CMK (cell line): ENCODE measurements at places on chromosomes 5 and 9.

GRCh38 chr9:134318481-134318891 is 7.8 kb upstream of the RXRA start:
- DNase-seq = no peak

- no peak for DNase-seq
Measured at GRCh38 chr5:136210259-136210658, 17.3 kb upstream of the SMIM32 start.

GRCh38 chr5:136538534-136538933 is 173.2 kb upstream of the TRPC7 start:
- DNase-seq = no peak

DNA sequence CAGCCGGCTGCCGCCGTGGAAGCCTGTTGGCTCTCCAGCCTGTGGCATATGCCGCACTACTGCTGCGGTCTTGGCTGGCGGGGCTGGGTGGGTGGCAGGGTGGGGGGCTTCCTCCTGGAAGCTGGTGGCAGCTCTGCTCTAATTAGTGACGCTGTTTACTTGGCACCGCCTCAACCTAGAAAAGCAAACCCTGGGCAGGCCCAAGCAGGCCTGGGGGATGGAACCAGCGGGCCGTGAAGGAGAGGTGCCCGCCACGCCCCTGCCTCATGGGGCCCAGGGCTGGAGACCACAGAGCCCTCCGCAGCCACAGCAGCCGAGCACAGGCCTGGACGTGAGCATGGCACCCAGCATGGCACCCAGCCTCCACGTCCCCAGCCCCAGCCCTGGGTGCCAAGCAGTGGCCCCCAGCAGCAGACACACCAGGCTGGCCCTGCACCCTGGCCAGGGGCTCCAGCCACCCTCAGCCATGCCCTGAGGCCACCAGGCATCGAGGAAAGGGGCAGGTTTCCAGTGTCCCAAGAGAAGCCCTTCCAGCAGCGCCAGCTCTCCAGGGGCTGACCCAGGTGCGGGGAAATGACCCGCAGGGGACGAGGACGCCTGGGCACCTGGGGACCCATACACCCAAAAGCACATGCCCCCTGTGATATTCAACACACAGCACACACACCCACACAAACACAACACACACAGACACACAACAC is 5.4 kb upstream of the CCDC187 start:
- DNase-seq = no peak

DNA sequence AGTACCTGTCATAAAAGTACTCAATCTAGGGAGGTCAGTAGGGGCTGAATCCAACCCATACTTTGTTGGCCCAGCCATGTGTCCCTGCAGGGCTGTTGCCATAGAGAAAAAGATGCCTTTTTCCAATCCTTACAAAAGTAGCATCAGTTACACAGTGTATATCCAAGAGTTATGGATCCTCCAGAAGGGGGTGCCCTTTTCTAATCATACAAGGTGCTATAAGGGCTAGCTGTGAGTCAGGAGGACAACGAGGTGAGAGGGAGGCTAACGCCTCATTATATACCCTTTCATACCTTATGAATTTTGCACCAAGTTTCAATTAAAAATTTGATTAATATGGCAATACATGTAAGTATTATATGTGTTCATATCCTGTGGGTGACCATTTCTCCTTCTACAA is 4.8 kb downstream of the KIAA0825 start:
- no peak for DNase-seq

GRCh38 chr9:4262735-4263141 is 37.1 kb downstream of the GLIS3 start:
- DNase-seq = no peak

DNA sequence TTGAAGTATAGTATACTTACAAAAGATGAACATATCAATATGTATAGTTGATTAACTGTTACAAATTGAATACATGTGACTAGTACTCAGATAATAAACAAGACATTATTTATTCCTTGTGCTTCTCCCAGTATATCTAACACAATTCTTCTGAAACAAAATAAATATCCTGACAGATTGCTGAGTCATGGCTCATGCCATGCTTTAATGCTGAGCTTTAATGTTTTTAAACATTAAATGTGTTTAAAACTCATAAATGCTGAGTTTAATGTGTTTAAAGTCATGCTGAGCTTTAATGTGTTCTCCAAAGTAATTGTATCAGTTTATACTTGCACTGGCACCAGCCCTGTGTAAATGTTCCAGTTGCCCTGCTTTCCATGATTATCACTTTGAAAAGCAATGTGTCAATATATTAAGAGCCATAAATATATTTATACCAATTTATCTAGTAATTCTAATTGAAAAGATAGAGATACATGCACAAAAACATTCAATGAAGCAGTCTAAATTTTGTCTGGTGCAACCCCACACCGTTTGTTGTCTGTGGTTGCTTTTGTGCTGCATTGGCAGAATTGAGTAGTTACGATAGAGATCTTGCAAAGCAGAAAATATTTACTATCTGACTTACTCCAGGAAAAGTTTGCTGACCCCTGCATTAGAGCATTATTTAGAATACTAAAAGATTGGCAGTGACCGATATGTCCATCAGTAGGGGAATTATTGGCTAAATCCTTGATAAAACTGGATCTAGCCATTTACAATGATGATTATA is 15.7 kb downstream of the KIAA1958 start:
- no peak for DNase-seq

- DNase-seq = no peak
Measured at GRCh38 chr5:102700120-102700831, 54.8 kb upstream of the PAM start.

DNA sequence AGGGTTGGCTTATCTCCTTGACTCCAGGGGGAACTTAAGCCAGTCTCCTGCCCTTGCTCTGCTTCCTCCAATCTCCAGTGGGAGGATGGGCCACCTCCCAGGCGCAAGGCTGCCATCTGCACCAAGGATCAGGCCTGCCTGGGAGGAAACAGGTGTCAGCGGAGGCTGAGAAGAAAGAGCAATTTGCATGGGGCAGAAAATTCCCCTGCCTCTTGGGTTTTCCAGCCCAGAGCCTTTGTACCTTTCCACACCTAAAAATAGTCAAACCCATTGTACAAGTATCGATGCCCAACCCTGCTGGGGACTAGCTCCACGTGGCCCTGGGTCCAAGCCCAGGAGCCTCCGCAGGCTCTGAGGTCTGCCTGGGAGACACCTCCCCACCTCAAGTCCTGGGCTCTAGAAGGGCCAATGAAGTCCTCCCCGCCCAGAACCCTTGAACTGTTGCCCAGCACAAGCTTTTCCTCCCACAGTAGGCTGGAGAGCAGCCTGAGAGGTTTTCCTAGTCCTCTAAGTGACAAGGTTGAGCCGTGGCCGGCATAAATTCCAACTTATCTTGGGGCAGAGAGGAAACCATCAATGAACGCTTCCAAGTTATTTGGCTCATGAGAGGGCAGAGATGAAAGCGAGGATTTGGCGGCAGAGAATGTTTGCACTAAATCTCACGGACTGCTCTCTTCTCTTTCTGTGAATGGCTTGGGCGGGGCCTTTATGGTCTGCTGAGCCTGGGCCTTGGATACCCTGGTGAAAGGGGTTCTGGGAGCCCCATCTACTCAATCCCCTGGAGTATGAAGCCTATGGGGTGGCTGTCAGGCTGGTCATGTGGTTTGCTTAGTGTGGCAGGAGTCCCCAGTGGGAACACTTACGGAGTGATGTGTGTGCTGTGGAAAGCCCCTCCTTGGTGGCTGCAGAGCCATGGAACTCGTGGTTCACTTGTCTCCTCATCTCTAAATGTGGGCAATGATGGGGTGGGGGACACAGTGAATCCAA is 15.6 kb downstream of the JADE2 start:
- no peak for DNase-seq

DNA sequence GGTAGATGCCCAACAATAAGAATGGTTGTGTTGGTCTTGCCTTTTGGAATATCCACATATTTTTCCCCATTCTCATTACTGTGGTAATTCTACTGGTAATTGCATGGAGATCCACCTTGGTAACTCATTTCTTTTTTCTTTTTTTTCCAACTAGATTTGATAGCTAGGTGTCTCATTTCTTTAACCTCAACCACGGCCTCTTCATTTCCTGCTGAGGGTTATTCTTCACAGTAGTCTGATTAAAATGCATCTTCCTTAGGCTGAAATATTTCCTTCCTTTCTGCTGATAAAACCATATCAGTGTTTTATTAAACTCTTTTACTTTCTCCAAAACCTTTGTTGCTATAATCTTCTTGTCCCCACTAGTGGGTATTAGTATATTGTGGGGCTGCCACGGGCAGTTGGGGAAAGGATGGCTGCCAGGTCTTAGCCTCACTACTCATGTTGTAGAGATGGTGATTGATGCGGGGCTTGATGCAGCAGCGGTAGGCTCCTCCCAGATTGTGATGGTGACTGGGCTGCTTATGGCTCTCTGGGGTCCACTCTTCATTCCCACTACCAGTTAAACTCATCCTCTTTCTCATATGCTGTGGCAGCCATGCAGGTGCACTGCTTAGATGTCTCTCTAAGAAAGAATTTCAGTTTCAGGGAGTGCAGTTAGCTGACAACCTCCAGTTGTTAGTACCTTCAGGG is 35.9 kb downstream of the KIF2A start:
- no peak for DNase-seq

GRCh38 chr9:85501456-85501855 is 240.3 kb downstream of the AGTPBP1 start:
- no peak for DNase-seq

DNA sequence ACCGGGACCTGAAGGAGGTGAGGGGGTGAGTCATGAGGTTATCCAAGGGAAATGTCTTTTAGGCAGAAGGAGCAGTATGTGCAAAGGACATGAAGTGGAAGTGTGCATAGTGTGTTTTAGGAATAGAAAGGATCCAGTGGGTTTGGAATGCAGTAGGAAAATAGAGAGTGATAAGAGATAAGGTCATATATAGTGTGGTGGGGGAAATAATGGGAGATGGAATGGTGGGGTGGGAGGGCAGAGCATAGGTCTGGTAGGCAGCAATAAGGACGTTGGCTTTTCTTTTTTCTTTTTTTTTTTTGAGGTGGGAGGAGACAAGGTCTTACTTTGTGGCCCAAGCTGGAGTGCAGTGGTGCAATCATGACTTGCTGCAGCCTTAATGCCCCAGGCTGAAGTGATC is 17.8 kb downstream of the SNX24 start:
- no peak for DNase-seq

DNA sequence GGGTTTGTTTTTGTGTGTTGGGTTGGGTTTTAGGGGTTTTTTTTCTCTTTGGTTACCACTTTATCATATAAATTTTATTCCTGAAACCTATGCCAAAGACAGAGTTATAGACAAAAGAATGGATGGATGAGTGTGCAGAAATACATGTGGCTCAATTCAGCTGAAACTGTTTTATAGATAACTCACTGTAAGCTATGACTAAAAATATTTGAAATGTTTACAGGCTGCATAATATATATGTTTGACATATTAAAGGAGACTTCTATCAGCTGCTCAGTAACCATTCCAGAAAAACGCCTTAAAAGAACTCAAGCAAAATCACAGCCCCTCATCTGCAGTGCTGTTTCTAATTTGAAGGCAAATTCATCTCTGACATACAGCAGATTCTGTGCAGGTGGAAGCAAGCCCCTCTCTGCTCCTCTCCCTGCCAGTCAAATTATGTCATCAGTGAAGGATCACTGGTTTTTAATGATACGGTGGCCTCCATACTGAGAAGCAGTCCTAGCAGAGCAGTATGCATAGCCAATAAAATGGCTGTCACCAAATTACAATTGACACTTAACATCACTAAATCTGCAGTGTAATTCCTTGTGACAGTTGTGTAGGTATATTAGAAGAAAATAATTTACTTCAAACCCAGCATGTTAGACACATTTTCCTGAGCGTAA is 301.6 kb downstream of the NR2F1-AS1 start:
- no peak for DNase-seq

GRCh38 chr5:77423022-77423750 is 68.9 kb downstream of the WDR41 start:
- DNase-seq = no peak

DNA sequence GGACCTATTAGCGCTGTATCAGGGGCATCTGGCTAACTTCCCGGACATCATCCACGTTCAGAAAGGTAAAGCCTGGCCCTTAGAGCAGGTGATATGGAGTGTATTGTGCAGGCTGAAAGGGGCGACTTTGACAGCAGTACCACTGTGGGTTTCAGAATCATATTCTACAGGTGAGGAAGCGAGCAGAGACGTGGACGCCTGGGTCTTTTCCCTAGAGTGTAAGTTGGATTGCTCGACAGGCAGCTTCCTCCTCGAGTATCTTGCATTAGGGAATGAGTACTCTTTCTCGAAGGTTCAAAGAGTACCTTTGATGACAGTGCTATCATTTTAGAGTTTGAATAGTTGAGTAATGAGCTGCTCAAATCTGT is 1.9 kb downstream of the SNX18 start:
- DNase-seq = no peak

DNA sequence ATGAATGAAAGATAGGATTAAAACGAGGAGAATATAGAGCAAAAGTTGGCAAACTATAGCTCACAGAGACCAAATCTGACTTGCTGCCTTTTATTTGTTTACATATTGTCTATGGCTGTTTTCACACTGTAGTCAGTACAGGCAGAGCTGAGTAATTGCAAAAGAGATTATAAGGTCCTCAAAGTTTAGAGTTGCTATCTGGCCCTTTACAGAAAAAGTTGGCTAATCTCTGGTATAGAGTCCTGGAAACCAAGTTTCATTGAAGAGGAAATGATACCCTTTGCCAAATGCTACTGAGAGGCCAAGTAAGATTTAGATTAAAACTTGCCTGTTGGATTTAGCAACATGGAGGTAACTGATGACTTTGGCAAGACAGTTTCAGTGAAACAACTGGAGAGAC is 36.0 kb downstream of the LYRM7 start:
- DNase-seq = no peak

DNA sequence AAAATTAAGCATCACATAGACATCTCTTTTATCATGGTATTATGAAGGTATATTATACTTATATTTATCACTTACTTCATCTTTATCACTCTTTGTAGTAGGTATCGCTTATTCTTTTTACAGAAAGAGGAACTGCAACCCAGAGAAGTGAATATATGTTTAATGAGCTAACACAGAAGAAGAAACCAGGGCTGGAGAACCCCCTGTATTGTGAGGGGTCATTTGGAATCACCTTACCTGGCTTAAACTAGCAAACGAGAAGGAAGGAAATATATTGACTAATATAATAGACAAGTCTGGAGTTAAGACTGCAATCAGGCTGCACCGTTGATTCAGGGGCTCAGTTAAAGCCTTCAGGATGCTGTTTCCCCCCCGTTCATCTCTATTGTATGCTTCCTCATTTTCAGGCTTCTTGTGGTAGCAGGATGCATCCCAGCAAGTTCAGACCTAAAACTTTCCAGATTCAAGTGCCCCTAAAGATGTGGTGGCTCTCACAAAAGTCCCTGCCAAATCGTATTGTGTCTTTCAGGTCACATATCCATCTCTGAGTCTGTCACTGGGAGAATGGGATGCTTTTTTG is 146.4 kb downstream of the GCNT1 start:
- DNase-seq = no peak

DNA sequence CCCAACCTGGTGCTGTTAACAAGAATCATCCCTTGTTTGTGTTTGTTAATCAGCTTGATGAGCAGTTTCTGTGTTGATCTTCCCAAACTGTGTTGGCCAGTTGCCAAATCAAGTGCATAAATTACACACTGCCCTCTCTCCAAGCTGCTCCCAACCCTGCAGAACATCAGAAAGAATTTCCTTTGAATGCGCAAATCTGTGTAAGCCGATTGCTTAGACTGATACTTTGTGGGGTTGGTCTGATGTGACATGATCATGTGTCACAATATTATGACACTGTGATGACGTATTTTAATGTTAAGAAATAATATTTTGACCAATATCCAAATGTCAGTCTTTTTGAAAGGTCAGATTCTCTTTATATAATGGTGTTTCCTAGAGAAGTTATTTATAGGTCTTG is 766.4 kb upstream of the WWC1 start:
- no peak for DNase-seq
